ENCODE measurements at places on chromosomes 3 and 15.

GRCh38 chr3:55828712-55829111, 341.6 kb upstream of the WNT5A start:
- no peak for DNase-seq

- no peak for DNase-seq
Measured at GRCh38 chr15:33150431-33150941, 44.0 kb downstream of the FMN1 start.

- no peak for DNase-seq
Measured at GRCh38 chr3:115100806-115101205, 46.3 kb downstream of the ZBTB20 start.

GRCh38 chr3:129672412-129672811, 65.9 kb upstream of the PLXND1 start:
- no peak for DNase-seq

- no peak for DNase-seq
Measured at GRCh38 chr15:91304786-91305185, 204.7 kb downstream of the SV2B start.

- no peak for DNase-seq
Measured at GRCh38 chr3:23442598-23443383, 239.7 kb downstream of the UBE2E2 start.
